ENCODE measurements at places on chromosomes 1 and 21.

GRCh38 chr21:29708401-29708800, 231.4 kb downstream of the GRIK1 start:
- no peak for DNase-seq

DNA sequence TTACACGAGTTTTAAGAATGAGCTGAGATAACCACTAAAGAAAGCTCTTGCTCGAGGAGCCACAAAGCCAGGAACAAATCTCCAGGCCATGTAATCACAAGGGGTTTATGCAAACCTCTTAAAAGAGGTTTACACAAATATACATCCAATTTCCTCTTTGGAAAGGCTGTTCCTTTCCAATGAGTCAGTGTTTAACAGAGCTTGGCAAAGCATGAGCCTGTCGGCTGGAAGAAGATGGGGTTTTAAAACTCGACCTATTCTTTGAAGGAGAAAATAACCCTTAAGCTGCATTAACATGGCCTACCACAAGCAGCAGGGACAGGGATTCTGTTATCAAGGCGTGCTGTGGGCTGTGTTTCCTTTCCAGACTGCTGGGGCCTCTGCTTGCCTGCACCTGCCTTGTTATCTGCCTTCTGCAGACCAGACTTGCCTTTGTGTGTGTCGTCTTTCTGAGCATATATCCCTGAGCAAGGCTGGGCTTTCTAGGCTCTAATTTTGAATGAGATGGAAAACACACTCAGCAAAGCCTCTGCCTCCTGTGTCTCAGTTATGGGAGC, 40.6 kb upstream of the CYP2J2 start:
- DNase-seq: no peak

- DNase-seq: no peak
These were observed 13.3 kb upstream of the SIPA1L2 start for GRCh38 chr1:232643251-232643650.

- no peak for DNase-seq
These were observed 3.7 kb downstream of the VANGL2 start for GRCh38 chr1:160404094-160404493.

GRCh38 chr1:243409284-243409683, 153.4 kb downstream of the SDCCAG8 start:
- DNase-seq: no peak

DNA sequence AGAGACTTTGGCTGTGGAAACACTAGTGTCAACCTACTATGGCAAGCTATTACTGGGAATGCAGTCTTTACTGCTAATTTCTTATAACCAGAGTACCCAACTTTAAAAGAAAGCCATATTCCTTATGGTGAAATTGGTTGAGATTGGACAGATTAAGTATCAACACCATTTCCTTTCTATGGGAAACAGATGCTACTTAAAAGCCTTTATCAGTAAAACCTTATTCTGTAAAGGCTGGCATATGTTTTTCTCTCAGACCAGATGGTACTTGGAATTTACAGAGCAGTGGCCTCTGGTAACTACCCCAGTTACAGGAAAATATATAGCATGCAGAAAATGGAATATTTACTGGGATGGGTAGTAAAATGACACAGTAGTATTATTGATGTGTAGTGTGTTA, 18.8 kb downstream of the IFI44 start:
- no peak for DNase-seq

- DNase-seq: no peak
These were observed 384.7 kb downstream of the LRRIQ3 start for GRCh38 chr1:73813236-73813635.
